ENCODE measurements at places on chromosomes 12 and 14.

- peak; percentile 91 for DNase-seq
Observed at GRCh38 chr12:79547044-79547734, 143.6 kb downstream of the PAWR start.

- no peak for DNase-seq
Observed at GRCh38 chr14:20956376-20956976, 1.2 kb downstream of the RNASE2 start.

GRCh38 chr14:71355324-71356201 lies 448.3 kb downstream of the PCNX1 start:
- DNase-seq, result no peak

DNA sequence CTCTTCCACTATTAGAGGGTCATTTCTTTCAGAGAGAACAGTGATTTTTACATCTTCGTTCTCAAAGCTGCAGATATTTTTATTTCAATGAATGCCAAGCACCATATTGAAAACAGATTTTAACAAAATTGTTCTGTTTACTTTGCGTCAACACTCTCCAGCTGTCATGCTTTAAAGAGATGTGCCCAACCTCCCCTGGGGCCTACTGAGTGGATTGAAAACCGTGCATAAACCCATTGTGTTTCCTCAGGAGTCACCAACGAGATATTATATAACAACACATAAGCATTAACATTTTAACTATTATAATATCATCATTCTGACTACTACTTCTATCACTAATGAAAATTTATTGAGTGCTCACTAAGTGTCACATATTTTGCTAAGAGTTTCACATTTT lies 81.6 kb downstream of the MYF5 start:
- no peak for DNase-seq

DNA sequence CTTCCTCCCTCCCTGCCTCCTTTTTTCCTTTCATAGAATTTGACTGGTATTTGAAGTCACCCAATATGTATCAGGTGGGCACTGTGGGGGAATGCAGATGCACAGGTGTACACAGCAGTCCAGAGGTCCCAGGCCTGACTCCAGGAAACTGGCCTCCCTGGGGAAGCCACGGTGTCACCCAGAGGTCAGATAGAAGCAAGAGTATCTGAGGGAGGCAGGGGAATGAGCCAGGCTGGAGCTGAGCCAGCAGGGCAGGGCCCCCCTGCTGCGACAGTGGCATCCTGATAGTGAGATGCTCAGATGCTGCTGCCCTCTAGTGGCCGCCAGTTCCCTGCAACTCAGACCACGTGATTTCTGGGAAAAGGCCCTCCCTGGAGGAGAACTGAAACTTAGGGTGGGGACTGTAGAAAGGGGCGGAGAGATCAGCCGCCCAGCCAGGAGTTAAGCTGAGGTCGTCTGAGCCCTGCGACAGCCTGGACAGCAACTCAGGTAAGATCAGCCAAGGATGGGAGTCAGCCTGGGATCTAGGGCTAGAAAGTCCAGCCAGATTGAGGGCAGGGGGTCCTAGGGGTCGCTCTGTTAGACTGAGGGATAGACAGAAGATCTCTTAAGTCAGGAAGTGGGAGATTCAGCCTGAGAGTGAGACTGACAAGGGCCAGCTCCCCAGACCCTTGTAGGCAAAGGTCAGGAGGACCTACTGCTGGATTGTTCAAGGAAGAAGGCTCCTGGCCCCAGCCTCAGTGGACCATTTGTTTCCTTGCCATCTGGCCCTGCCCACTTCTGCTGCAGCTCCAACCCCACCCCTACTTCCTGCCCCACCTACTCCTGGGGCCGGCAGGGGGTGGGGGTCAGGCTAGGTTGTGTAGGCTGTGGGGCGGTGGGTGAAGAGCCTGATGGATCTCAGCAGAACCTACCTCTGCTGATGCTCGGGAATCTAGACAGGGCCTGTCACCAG lies at the start of gene IRF9:
Gene IRF9 (plus strand): TSS at position 416 of the 955 bp plus-strand sequence. CDS start 880 bp downstream, outside the sequence.
- peak; percentile 97 for DNase-seq

DNA sequence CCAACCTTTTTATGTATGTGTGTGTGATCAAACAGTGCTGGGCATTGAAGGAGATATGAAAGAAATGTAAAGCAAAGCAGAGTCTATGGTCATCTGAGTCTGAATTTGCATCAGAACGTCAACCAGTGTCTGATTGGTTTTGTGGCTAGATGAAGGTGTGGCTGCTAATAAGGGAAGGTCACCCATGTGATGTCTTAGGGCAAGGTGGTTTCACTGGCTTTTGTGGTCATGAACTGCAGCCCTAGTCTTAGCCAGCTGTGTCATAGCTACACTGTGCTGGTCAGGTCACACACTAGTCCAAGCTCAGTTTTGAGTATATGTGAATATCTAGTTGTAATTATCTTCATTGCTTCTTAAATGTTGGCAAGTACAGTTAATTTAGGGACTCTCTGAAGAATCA lies 105.8 kb downstream of the TGFB3 start:
- no peak for DNase-seq

DNA sequence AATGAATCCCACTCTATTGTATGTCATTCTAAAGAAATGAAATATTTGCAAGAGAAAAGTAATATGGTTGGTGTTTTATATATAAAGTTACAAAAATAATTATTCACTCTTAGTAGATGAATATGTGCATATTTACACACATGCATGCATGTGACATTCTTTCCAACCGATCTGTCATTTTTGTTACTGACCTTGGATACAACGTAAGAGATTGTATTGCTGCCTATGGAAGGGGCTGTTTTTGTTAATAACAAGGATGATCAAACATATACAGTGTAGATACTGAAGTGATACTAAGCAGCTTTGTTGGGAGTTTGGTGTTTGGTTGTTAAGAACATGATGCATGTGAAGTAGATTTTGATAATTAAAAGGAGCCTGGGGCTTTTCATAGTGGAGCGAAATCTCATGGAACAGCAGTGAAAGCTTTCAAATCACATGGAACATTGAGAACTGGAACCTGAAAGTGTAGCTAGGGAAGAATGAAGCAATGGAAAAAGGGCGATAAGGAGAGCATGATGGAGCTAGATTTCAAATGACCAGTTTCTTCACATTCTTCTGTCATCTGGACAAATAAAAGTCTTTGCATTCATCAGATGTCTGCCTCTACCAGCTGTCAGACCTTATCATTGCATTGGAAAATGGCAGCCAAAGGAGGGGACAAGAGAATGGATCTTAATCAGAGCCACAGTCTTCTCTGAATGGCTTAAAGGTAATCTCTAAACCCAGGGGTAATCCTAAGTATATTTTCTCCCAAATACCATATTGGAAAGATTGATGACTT lies 10.0 kb downstream of the BORCS5 start:
- no peak for DNase-seq

DNA sequence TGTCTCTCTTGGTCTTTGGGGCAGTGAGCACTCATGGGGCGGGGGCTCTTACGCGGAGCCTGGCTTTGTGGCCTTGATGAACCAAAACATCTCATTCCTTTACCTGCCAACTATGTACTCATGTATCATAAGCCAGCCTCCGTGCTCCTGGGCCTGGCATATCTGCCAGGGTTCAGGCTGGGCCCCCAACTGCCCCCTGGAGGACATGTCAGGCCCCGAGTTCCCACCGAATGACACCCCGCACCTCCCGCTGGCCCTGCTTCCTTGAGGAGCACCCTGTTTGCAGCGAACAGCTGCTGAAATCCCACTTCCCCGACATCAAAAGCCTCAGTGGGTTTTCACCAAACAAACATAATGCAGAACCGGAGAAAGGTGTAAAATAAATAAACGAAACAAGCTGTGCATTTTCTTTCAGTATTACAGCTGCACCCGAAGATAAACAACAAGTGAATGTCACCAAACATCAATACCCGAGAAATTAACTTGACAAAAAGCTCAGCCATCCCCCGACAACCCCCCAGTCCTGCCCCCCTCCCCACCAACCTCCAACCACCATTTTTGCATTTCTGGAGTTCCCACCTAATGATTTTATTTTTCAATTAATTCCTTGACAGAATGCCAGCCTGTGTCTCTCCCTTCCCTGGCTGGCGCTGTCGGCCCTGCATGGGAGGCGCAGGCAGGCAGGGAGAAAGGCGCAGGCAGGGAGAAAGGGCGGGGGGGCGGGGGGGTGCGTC lies 139.2 kb downstream of the RBM19 start:
- no peak for DNase-seq

GRCh38 chr12:123479442-123480180 lies 21.7 kb downstream of the SNRNP35 start:
- DNase-seq, result no peak

GRCh38 chr12:76874027-76874426 lies 4.8 kb downstream of the CSRP2 start:
- DNase-seq, result no peak

GRCh38 chr12:129063600-129063999 lies 210.3 kb downstream of the GLT1D1 start:
- no peak for DNase-seq

DNA sequence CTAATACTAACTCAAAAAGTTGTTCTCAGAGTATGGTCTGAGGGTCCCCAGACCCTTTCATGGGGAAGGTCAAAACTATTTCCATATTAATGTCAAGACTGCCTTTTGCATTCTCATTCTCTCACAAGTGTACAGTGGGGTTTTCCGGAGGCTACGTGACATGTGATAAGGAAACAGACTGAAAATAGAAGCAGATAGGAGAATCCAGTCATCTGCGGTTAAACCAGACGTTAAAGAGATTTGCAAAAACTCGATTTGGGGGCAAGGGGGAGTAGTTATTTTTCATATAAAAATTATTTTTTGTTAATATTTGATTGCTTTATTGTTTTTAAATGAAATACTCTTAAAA lies 1.0 kb upstream of the NAP1L1 start:
- no peak for DNase-seq

DNA sequence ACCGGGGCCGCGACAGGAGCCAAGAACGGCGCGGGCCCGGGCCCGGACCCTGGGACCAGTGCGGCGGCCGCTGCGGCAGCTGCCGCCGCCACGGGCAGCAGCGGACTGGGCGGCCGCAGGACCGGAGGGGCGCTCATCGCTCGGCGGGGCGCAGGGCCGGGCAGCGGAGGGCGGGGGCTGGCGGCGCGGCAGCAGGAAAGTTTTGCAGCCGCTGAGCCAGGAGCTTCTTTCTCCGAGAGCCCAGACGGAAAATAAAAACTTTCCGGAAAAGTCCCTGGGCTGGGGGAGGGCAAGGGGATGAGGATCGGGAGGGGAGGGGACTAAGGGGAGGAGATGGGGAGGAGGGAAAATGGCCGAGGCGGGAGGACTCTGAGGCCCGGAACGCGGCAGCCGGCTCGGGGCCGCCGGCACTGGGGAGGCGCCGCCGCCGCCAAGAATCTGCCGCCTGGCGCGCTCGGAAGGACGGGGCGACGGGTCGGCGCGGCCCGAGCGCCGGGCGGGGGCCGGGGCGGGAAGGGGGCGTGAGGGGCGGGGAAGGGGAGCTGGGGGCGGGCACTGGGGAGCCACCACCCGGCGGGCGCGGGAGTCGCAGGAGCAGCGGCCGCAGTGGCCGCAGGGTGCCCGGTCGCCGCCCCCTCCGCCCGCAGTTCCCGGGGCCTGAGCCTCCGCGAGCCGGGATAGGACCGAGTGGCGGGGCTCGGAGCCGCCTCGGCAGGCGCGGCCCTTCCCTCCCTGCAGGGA lies at the start of gene PRKD1:
Gene PRKD1 (minus strand): TSS at position 472 of the 741 bp plus-strand sequence.
- DNase-seq, result no peak

GRCh38 chr12:120767071-120768024 lies 41.7 kb downstream of the ACADS start:
- no peak for DNase-seq

DNA sequence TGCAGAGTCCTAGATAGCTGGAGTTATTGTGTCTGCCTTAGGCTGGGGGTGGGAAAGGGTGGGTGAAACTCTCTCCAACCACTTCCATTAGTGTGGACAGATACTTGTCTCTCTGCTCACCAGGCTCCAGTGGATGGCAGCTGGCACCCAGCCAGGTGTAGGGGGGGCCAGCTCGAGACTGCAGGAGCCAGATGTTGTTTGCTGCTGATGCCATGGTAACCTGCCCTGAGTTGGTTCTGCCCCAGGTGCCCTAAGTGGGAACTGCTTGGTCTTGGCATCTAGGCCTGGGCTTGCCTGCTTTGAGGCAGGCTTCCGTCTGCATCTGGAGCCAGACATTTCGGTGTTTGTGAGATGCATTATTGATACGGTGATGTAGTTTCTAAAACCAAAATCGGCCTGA lies 82.2 kb downstream of the ADCK1 start:
- no peak for DNase-seq

GRCh38 chr12:87086118-87086891 lies 830.1 kb upstream of the MGAT4C start:
- no peak for DNase-seq

- no peak for DNase-seq
Observed at GRCh38 chr12:61891632-61892031, 368.6 kb upstream of the USP15 start.

- peak; percentile 39 for DNase-seq
Observed at GRCh38 chr12:93707836-93708235, 30.7 kb downstream of the CRADD start.

DNA sequence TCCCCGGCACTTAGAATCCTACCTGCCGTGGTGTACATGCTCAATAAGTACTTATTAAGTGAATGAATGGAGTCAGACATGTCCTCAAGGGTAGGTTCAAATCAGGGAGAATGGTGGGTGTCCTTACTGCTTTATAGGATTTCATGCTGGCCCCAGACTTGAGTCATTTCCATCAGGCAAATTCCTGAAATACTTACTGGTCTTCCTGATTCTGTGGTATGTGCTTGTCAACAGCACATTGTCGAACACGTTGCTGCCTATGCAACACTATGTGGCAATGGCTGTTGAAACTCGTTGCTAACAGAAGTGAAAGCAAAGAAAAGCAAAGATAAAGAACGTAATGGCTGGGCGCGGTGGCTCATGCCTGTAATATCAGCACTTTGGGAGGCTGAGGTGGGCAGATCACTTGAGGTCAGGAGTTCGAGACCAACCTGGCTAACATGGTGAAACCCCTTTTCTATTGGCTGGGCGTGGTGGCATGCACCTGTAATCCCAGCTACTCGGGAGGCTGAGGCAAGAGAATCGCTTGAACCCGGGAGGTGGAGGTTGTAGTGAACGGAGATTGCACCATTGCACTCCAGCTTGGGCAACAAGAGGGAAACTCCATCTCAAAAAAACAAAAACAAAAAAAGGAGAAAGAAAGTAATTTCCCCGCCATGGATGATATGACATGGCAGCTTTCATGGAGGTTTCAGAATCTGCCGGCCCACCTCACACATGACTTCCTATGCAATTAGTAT lies 214.9 kb downstream of the ZFP36L1 start:
- peak; percentile 69 for DNase-seq

DNA sequence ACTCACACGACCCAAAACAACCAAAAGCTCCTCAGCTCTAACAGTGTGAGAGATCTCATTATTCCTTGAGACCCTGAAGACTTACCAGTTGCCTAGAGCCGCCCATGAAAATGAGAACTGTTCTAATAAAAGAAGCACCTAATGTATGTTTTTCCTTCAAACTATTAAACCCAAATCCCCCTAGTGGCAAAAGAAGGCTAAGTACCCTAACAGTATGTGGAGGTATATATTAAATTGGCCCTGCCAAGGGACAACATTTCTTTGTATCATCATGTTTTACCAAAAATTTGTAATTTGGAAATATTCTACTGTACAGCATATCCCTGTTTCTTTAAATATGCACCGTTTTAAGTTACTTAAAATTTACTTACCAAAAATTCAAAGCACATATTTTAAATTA lies 38.0 kb upstream of the PPFIA2 start:
- peak; percentile 29 for DNase-seq

- DNase-seq, result no peak
Observed at GRCh38 chr14:35140718-35141581, 18.6 kb downstream of the PRORP start.
